ENCODE measurements at places on chromosomes 7 and 10.

GRCh38 chr7:98922392-98923187 lies 44.3 kb downstream of the TRRAP start:
- peak; percentile 9 for DNase-seq

DNA sequence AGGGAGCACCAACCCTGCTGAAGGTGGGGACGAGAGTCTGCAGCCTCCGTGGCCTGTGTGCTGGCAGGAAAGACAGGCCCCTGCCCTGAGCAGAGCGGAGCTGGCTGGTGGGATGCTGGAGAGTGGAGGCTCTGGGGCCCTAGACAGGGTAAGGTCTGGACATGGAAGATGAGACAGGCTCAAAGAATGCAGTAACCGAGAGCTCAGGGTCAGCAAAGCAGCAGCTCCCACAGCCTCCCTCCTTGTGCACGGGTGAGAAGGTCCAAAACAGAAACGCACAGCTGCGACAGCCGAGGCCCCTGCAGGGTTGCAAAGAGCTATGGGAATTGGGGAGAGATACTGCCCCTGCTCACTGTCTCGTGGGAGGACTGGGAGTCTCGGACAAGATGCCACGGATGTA lies 80.5 kb downstream of the TNS3 start:
- no peak for DNase-seq

- no peak for DNase-seq
Observed at GRCh38 chr7:26318921-26319320, 27.3 kb downstream of the SNX10 start.

GRCh38 chr7:73841689-73842066 lies 638 bp downstream of the METTL27 start:
- DNase-seq, result no peak

- DNase-seq, result no peak
Observed at GRCh38 chr7:53740971-53741370, 705.5 kb downstream of the POM121L12 start.

DNA sequence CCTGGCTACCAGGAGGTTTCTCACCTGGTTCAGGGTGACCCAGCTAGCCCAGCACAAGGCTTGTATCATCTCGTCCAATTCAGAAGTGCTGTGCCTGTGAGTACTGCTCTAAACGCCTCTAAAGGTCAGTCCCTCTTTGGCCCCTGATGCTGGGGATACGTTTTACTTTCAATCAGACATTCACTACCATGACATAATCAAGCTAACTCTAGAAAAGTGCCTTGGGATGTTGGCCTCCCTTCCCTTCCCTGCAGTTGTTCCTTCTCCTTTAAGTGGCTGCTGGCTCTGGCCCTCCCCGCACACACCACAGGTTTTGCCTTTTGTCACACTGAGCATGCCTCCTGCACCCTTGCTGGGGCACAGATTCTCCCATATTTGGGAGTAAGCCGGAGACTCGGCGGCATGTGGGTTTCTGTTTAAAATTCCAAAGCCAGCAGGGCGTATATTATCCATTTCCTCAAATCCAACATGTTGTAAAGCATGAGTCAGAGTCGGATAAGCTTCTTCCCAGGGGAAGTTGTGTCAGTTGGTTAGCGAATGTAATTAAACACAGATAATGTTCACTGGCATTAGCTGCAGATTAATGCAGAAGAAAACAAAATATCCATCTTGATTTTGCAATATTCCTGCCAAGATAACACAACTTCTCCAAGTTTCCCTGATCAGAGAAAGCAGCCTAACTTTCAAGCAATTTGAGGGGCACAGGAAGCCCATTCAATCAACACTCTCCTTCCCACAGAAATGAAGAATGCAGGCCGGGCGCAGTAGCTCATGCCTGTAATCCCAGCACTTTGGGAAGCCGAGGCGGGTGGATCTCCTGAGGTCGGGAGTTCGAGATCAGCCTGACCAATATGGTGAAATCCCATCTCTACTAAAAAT lies 31.8 kb upstream of the VCL start:
- DNase-seq, result peak; percentile 71

- no peak for DNase-seq
Observed at GRCh38 chr7:44201813-44202212, 1.0 kb downstream of the YKT6 start.

GRCh38 chr10:133004478-133004877 lies 62.1 kb upstream of the CFAP46 start:
- DNase-seq, result no peak

DNA sequence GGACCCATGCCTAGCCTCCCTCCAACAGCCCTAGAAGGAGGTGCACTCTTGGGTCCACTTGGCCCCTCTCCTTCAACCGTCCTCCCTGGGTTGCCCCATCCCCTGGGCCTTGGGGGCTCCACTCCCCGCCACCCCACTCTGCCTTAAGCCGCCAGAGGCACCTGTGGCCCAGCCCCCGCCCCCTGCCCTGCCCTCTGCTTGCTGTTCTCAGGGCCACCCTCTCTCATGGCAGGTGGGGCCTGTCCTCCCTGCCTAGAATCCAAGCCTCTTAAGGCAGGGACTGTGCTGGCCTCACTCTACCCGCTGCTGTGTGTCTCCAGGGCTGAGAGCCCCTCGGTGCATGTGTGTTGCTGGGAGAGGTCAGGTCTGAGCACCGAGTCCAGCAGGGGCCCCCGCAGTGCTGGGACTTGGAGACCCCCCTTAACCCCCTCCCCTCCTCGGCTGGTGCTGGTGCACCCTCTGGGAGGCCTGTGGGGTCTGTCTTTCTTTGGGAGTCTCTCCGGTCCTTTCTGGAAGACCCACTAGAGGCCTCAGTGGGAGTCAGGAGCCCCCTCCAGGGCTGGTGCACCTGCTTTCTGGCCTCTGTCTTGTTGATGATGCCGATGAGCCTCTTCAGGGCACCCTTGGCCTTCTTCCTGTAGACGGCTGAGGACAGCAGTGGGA lies 43.8 kb downstream of the CFAP46 start:
- DNase-seq, result no peak

GRCh38 chr10:63515002-63515763 lies 6.0 kb upstream of the REEP3 start:
- no peak for DNase-seq

DNA sequence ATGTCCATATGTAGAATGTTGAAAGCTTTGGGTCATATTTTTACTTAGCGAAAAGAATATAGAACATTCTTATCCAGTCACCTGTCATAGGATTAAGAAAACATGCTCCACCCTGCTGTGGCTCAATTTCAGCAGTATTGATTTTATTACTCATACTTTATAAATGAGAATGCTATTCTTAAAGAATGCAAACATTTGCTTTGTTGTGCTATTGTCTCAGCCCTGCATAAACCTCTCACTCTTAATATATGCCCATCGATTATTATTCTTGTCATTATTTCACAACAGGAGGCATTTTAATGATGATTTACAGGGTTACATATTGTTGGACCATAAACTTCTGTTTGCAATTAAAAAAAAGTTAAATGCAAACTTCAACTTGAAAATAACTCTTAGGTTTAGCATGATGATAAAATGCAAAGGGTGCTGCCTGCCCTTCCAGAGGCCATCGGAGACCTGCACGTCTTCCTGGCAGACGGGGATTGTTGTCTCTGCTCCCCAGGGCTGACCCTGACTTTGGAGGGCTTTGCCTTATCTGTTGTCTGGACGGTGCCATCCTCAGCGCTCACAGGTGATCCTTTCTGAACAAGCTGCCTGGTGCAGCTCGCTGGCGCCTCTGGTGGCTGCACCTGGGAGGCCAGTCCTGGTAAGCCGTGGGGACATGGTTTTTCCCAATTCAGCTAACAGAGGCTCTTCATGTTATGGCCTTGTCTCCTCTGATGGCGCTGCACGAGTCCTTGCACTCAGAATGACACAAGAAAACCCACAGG lies 50.0 kb upstream of the SHH start:
- no peak for DNase-seq

DNA sequence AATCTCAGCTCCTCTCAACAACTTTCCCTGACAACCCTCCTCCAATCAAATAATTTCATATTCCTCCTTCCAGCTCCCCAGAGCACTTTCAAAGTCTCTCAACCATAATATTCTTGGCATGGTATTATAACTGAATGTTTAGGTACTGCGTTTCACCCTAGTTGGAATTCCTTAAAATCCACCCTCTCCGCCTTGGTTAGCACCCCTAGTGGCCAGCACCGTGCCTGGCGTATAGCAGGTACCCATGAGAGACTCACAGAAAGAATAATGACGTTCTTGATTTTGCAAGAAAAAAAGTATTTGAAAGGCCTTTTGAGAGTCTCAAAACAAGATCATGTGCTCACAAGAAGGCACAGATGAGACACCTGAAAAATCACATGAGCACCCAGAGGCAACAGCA lies 50.9 kb downstream of the GLI3 start:
- DNase-seq, result no peak

GRCh38 chr7:89621925-89622641 lies 532.2 kb upstream of the STEAP1 start:
- DNase-seq, result no peak

DNA sequence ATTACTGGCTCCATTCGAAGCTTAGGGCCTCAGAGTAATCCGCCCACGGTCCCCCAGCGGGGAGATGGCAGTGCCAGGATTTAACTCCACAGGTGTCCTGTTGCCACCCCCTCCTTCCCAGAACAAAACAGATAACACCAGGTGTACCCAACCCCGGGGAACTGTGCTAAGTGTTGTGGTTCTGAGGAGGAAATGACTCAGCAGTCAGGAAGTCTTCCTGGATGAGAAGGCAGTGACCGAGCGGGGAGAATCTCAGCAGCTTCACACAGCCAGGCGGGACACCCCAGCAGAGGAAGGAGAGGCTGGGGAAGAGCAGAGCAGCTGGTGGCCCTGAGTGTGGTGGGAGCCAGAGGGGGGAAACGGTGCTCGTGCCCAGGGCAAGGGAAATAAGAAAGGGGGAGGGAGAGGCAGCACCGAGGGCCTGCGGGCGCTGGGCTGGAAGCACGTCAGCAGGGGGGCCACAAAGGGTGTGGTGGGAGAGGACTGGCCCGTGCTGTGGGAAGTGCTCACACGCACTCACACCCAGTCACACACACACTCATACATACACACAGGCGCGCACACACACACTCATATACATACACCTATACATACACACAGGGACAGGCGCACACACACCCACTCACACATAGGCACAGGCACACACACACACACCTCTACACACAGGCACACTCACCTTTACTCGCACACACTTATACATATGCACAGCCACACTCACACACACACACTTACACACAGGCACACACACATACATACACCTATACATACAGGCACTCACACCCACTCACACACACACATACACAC lies 59.8 kb upstream of the CHST15 start:
- peak; percentile 97 for DNase-seq

DNA sequence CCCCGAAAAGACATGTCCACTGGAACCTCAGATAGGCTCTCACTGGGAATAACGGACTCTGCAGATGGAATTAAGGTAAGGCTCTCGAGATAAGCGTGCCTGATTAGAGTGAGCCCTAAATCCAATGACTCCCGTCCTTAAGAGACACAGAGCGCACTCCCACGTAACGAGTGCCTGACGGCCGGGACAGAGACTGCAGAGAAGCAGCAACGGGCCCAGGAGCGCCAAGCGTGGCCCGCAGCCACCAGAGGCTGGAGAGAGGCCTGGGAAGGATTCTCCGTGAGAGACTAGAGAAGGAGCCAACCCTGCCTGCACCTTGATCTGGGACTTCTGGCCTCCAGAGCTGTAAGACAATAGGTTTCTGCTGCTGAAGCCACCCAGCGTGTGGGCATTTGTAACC lies 20.0 kb upstream of the TNRC18 start:
- no peak for DNase-seq

- DNase-seq, result no peak
Observed at GRCh38 chr7:105210721-105211205, 178.0 kb downstream of the SRPK2 start.

- peak; percentile 68 for DNase-seq
Observed at GRCh38 chr7:84524714-84525694, 330.4 kb upstream of the SEMA3A start.

All from NCI-H460 (cell line).